ENCODE measurements at places on chromosomes 4 and X.

DNA sequence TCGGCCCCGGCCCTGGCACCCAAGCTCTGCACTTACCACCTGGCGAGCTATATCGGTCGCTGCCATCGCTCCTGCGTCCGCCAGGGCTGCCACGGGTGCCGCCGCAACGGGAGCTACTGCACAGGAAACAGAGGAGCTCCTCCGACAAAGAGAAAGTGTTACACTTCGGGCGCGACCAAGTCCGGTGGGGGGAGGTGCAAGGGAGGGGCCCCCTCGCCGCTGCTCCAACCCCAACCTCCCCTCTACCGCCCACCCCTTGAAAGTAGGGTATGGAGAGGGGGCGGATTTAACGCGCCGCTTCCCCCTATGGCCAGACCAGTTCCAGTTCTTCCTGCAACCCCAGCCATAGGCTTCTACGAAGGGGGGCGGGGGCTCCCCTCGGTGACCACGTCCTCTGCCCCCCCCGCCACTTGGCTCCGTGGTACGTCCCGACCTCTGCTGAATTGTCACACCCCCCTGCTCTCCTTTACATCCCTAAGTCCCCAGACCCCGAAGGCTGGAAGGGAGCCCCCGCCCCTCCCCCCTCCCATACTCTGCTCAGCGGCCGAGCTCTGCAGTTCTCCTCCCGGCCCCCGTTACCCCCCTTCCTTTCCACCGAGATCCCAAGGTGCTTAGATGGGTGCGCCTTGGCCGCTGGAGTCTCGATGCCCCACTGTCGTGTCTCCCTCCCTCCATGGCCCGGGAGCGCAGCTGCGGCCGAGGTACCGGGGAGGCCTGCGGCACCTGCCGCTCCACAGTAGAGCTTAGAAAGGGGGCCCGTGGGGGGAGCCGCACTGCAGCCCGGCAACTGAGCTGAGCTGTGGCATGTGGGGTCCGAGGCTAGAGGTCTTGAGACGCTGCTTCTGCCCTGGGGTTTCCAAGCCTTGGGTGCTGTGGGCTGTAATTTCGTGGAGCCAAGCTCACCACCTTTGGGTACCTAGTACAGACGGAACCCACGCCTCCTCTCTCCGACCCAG is at the start of gene SEPTIN6:
Gene SEPTIN6, minus strand, starts transcription at position 129 of the 956 bp plus-strand sequence. Its CDS starts 63 bp downstream, at position 66.
- DNase-seq: peak; percentile 22

- no peak for DNase-seq
Observed at GRCh38 chrX:73932522-73932921, 369.5 kb downstream of the CHIC1 start.

DNA sequence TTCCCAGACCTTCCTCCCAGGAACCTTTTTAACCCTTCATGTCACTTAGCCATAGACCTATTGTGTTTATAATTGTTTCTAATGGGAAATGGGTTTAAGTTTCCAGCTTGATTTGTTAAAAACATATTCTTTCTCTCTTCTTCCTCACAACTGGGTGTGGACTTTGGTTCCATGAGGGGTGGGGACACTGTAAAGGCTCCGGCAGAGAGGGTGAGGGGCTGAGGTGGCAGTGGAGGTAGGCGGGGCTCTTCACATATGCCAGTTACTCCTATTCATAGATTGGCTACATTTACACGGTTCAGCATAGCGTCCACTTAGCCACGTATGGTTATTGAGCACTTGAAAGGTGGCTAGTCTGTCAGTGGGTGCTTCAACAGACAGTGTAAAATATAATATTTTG is 7.8 kb downstream of the INTS6L start:
- no peak for DNase-seq

- DNase-seq: no peak
Observed at GRCh38 chrX:10892621-10893225, 218.4 kb upstream of the HCCS start.

GRCh38 chrX:54807524-54808108 is at the start of gene MAGED2:
MAGED2 (plus strand) TSS chrX:54807745; CDS start chrX:54809332, 1,587 bp downstream.
- no peak for DNase-seq

GRCh38 chr4:22921936-22922335 is 229.2 kb downstream of the GBA3 start:
- DNase-seq: no peak

- DNase-seq: no peak
Observed at GRCh38 chrX:49845701-49846403, 16.7 kb downstream of the PAGE4 start.

GRCh38 chr4:142883040-142883832 is 37.1 kb upstream of the INPP4B start:
- DNase-seq: peak; percentile 15

DNA sequence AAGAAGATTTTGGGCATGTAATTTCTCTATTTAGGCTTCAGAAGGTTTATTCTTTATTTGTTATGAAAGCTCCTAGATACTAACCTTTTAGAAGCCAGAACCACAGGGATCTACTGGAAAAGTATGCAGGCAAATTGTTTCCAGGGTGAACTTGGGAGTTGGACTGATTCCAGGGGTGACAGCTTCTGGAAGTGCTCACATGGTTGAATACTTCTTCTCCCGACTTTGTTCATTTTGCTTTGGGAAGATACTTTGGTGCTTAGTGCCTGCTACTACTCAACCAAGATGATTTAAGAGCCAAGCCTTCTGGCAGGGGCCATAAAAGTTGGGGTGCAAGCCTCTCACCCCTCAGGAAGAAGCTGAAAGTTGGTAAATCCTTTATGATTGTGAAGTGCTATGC is 445.6 kb downstream of the ACTRT1 start:
- DNase-seq: no peak

DNA sequence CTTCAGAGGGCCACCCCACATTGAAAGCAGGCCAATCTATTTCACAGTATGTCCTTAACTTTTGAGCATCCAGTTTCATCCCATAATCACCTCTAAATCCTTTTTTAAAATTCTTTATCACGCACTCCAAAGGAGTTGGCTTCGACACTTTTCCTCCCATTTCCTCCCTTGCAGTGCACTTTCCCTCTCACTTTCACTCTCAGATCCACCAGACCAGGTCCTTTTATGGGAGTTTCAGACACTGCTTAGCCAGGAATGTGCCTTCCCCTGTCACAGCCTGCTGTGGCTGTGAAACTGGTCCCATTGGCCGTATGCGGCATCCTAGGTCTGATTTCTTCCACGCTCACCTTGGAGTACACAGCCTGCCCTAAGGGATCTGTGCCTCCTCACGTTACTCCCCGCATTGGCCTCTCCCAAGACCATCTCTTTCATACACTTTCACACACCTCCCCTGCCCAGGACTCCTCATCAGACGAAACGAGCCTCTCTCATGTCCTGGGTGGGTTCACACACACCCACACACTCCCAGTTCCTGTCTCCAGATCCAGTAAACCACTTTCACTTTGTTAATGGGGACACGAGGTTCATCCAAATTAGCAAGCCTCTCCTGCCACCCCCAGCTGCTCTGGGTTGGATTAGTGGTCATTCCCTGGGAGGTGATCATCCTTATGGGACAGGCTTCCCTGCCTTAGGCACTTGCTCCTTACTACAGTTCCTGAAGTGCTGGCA is 10.0 kb upstream of the RHOXF2B start:
- DNase-seq: no peak

DNA sequence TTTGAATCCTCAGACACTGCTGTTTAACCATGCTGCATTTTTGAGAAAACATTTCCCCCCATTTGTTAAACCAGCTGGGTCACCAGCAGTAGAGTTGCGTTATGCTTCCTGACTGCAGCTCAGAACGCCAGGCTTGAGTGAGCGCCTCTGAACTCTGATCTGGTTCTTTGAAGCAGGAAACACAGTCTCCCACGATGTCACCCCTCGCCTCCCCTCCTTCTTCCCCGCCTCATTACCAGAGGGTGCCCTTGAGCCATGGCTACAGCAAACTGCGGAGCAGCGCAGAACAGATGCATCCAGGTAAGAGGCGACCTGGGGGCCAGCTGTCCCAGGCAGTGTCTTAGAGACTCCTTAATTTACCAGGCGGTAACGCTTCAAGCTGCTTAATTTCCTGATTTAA is 78.4 kb downstream of the REPS2 start:
- no peak for DNase-seq

All from foreskin keratinocyte (primary cell).